ENCODE measurements at places on chromosomes 16 and 17.

DNA sequence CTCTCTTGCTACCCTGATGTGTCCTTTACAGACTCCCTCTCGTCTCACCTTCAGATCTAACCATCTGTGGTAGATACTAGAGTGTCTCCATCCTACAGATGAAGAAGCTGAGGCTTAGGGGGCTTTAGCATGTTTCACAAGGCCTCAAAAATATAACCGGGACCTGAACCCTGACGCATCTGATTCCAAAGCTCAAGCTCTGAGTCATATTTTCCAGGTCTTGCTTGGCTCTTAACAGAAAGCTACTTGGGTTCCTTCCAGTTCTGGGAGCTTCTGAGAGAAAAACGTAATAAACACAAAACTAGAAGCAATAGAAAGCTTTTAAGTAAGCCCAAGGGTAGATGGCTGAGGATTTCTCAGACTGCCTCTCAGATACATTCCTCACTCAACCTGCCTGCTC, 224.3 kb upstream of the EEF2KMT start:
- DNase-seq: no peak

GRCh38 chr17:7295230-7296180, 1.1 kb upstream of the YBX2 start:
- no peak for DNase-seq

GRCh38 chr17:57404073-57404472, 147.8 kb downstream of the MSI2 start:
- DNase-seq: no peak

DNA sequence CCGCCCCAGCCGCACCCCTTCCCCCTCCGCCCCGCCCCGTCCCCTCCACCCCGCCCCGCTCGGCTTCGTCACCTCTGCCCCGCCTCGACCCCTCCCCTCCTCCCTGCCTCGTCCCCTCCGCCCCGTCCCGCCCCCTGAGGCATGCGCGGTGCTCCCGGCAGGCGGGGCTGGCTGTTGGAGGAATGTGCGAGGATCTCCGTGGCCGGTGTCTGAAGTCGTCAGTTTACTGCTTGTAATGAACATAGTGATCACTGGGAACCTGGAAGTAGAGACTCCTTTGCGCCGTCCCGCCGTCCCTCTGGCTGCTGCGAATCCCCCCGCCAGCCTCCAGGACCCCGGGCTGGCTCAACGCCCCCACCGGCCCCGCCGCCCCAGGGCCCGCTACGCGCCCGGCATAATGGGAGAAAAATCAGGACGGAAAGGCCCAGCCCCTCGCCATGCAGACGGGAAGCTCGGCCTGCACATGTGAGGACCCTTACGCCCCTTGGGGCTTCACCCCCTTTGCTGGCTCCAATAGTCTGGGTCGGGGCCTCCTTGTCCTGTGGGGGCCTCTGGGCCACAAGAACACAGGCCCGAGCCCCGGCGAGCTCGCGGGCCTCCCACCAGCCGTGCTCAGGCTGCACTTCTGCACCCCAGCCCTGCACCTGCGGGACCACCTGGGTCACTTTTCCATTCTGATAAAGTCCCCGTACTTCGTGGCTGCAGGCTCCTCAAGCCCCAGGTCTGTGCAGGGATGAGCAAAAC, 743.1 kb downstream of the KCNJ18 start:
- no peak for DNase-seq

GRCh38 chr17:43576563-43577229, 30.6 kb upstream of the ETV4 start:
- peak; percentile 28 for DNase-seq

DNA sequence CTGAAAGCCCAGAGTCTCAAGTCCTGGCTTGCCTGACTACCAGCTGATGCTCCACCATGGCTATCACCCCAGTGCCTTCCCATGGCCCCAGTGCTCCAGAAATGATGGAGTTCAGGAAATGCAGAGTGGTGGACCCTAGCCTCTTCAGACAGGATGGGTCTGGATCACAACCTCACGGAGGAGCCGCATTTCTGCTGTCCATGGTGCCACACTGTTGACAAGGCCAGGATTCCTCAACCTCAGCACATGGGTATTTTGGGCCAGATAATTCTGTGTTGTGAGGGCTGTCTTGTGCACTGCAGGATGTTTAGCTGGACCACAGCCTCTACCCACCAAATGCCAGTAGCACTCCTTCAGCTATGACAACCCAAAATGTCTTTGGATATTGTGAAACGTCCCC, 6.7 kb upstream of the CRHR1 start:
- DNase-seq: no peak

GRCh38 chr16:30894540-30895368, 877 bp upstream of the BCL7C start:
- no peak for DNase-seq

DNA sequence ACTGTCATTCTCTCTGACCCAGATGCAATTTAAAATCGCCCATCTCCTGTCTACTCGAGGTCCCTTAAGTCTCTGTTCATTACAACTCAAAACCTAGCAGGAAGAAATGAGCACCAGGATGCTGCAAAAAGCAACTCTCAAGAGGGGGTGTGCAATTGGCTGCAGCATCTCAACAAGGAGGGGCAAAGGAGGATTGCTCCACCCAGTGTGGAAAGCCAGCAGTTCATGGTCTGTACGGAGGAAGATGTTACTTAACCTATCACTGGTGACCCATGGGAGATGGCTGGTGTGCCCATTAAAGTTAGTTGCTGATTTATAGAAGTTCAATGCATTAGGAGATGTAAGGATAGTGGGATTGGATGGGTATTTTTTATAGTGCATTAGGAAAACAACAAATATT, 147.4 kb downstream of the CDK5R1 start:
- DNase-seq: no peak

DNA sequence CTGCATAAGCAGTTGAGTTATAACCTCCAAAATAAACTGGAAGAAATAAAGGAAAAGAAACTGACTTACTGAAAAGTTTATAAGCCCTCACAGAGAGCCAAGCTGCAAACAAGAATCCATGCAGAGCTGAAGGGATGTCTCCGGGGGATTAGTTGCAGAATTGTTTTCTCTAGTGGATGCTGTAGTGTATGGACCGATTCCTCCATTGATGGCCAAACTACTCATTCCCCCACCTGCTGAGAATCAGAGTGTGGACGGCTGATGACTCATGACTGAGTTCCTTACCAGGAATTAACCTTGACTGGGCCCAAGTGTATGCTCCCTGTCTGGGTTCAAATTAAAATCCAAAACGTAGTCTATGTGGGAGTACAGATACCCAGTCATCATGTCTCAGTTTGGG, 93.9 kb upstream of the CDH8 start:
- DNase-seq: no peak

GRCh38 chr16:10679921-10680320, 14.8 kb downstream of the TEKT5 start:
- DNase-seq: no peak

DNA sequence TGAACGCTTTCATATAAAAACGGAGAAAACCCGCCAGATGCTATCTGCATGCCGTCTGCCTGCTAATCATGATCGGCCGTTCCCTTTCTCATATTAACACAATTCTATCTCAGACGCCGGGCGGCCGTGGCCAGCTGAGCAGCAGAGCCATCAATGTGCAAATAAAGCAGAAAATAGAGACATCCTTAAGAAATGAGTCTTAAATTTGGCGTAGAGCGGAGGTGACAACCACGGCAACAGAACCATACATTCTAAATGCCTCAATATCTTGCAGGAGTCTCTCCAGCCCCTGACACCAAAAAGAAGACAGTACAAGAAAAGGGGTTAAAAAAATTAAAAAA, 2.7 kb upstream of the IRX5 start:
- DNase-seq: no peak

DNA sequence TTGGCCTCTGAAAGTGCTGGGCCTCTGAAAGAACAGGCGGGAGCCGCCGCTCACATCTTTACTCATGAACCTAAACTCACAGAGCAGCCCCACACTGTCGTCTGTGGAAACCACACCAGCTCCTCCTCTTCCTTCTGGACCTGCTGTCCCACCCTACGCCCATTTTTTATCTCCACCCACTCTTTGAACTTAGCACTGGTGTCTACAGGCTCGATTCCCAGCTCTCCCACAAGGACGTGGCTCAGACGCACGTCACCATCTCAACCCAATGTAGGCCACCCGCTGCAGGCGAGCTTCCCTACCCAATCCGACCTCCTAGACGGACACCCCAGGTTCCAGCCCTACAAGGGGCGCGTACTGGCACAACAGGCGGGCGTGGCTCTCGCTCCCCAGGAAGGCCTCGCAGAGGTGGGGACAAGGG, 62.2 kb downstream of the NXN start:
- no peak for DNase-seq

DNA sequence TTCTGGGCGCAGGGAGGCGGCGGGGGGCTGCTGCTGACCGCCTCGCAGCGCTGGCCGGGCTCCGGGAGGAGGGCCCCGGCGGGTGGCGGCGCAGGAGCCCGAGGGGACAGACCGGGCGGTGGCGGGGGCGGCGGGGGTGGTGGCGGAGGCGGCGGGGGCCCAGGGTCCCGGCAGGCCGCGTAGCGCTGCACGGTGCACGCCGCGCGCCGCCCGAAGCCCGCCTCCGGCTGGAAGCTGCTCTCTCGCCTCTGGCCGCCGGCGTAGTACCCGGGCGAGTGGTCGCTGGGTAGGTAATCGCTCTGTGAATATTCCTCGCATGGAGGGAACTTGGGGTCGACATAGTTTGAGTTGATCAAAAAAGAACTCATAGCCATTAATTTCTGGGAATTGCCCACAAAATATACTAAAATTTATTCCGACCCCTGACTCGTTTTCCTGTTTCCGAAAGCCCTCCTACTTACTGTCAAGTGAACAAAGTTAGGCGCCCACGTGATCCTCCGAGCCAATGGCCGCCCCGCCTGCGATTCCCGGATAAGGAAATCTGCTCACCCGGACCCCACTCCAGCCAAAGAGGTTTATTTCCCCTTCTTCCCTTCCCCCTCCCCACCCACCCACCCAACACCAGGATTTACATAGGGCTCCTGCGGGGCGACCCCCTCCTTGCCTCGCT, at the start of gene HOXB4:
TSS of gene HOXB4 (minus strand) at position 405 of the 670 bp plus-strand sequence. CDS start at position 374, 31 bp downstream.
- DNase-seq: no peak

DNA sequence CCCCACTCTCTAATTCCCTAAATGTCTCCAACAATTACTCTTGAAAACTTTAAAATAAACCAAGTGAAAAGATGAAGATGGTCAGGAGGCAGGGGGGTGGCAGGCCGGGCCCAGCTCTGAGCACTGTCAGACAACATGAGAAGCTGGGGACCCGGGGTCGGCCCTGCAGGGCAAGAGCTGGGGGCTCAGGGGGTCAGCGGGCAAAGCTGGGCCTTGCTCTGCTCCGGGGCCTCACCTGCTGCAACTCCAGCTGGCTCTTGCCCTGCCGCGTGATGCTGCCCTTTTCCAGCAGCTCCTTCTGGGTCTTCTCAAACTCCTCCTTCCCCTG, 14.8 kb downstream of the CTRB1 start:
- no peak for DNase-seq

- DNase-seq: no peak
Observed at GRCh38 chr17:33330877-33331276, 37.8 kb upstream of the ASIC2 start.

- DNase-seq: peak; percentile 93
Observed at GRCh38 chr17:8119581-8120519, 1.5 kb upstream of the ALOXE3 start.

All from SHP77 treated with DMSO at 0.1 percent for 48 hours (cell line).